Muscle of arm (tissue), 14 donors: ENCODE measurements at places on chromosomes 6 and 20. TPM values are rescaled to one million over a fixed set of nuclear protein-coding genes. Genes with fewer than 3 reads are reported as not detected.

GRCh38 chr20:63253438-63254231, 628 bp downstream of the NKAIN4 start:
- DNase-seq: peak; percentile 43

DNA sequence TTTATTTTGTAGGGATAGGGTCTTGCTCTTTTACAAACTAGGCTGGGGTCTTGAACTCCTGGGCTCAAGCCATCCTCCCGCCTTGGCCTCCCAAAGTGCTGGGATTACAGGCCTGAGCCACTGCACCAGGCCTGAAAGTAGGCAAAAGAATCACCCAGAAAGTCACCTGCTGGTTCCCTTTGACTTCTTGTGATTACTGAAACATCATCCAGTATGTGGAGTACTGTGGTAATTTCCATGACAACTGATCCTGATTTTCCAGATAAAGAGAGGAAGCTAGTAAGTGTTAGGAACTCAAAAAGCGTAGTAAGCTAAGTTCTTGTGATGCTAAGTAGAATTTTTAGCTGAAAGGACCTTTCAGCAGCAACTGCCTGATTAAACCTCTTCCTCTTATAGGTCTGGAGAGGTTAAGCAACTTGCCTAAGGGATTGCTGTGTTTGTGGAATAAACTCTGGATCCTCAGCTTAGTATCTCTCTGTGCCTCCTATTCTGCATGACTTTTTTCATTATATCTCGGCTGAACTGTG, 16.8 kb downstream of the RALY start:
- DNase-seq: no peak

DNA sequence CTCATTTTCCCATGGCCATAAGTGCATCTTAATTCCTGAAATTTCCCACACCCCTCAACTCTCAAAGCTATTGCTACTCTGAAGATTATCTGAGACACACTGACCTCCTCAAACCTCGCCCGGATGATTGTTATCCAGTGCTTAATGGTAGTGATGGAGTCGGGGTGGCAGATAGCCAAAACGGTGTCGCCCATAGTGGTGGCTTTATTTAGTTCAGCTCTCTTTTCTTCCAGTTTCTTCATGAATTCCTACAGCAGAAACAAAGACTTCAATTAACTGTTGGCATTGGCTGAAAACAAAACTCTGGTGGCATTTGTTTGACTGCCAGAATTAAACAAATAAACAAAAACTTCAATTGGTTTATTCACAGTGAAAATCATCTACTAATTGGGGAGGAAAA, 165.4 kb downstream of the DST start:
- DNase-seq: no peak

- DNase-seq: no peak
Observed at GRCh38 chr6:163603395-163603794, 188.9 kb downstream of the QKI start.

AVP gene
- polyA plus RNA-seq: not detected
